Stimulated activated CD8-positive, alpha-beta memory T cell treated with anti-CD3 and anti-CD28 coated beads, Interleukin-7, amount 100 ng/mL, for 24 hours (primary cell): ENCODE measurements at places on chromosomes 5 and 9.

DNA sequence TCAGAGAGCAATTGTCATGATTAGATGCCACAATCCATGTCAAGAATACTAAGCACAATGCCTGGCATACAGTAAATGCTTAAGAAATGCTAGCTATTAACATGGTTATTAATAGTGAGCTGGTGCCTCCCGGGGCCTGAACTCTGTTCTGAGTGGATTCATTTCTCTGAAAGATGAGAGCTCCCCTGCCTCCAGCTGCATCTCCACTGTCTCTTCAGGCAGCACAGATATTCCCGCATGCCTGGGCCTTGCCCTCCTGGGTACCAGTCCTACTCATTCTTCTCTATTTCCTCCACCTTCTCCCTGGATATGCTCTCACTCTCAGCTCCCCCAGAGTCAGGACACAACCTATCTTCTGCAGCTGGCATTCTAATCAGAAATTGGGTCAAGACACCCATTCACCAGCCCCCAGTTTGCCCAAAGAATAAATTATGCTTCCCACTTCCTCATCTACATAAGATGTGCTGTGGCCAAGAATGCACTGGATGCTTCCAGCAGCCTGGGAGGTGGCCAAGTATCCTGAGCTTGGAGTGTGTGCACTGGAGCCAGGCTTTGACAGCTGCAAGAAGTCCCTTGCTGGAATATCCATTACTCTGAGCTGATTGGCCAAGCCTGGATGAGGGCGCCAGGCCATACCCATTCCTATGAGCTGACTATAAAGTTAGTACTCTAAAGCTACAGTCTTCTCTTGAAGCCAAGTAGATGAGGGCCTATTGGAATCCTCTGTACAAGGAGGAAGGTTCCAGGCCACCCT is 669.0 kb downstream of the ACTL7B start:
- no peak for DNase-seq

DNA sequence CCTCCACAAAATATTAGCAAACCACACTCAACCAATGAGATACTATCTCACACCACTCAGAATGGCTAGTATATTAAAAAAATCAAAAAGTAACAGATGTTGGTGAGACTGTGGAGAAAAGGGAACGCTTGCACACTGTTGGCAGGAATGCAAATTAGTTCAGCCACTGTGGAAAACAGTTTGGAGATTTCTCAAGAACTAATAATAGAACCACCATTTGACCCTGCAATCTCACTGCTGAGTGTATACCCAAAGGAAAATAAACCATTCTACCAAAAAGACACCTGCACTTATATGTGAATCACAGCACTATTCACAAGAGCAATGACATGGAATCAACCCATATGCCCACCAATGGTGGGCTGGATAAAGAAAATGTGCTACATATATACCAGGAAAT is 393.5 kb downstream of the PDE4D start:
- DNase-seq = no peak

DNA sequence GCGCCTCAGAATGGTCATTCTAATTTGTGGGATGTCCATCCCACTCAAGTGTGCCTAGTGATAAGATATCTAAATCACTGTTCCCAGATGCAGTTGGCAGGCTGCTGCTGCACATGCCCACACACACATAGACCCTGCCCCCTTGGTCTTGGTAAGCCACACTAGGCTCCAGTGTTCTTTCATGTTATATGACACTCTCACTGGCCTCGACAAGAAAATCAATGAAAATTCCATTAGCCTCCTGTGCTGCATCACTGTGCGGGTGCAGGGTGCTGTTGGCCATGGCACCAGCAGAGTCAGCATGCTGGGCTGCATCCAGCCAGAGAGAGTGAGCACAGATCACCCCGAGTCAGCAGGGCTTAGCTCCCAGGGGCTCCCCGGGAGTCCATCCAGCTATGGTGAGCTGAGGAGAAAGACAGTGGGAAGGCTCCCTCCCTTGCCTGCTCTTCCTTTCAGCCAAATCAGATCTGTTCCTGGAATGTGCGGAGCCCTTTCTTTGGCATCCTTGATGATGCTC is 59.9 kb downstream of the ABLIM3 start:
- DNase-seq = no peak

- DNase-seq = no peak
Measured at GRCh38 chr9:87118594-87118993, 171.3 kb upstream of the GAS1 start.

DNA sequence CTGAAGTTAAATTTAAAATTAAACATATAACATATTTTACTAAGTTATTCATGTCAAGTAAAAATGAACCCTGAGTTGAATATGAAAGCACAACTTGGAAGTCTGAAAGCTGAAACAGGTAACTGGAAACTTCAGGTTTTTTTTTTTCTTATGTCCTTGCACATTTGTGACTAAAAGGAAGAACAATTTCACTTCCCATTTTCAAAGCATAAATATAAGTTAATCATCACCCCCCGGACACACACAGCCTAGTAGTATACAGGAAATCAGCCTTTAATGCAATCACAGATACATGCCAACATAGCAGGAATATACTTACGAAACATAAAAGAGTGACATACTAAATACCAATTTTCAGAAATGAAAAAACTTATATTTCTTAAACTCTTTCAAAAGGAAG is 225.9 kb downstream of the RFX3 start:
- no peak for DNase-seq

- no peak for DNase-seq
Measured at GRCh38 chr5:100520348-100520747, 14.8 kb upstream of the FAM174A start.

DNA sequence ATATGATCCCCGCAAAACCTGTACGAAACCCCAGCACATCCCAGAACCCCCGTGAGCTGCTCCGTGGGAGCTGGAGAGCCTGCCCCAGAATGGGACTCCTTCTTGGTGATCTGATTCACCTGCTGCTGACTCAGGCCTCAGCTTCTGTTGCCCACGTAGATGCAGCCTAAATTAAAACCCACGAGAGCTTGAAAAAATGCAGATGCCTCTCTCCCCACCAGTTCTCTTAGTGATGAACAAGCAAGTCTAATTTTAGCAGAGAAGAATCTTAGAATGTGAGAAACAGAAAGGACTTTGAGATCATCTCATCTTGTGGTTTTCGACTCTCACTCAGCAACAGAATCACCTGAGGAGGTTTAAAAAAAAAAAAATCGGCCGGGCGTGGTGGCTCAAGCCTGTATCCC is 57.6 kb downstream of the TMOD1 start:
- DNase-seq = no peak

GRCh38 chr5:37886242-37886905 is 46.5 kb upstream of the GDNF start:
- no peak for DNase-seq

GRCh38 chr9:86867804-86868313 is 79.4 kb downstream of the GAS1 start:
- DNase-seq = no peak

GRCh38 chr5:146561711-146562110 is 45.7 kb upstream of the GPR151 start:
- DNase-seq = no peak

GRCh38 chr9:137030006-137030405 is 1.9 kb downstream of the FUT7 start:
- DNase-seq = no peak

- DNase-seq = no peak
Measured at GRCh38 chr5:175873088-175873454, 1.7 kb downstream of the CPLX2 start.

DNA sequence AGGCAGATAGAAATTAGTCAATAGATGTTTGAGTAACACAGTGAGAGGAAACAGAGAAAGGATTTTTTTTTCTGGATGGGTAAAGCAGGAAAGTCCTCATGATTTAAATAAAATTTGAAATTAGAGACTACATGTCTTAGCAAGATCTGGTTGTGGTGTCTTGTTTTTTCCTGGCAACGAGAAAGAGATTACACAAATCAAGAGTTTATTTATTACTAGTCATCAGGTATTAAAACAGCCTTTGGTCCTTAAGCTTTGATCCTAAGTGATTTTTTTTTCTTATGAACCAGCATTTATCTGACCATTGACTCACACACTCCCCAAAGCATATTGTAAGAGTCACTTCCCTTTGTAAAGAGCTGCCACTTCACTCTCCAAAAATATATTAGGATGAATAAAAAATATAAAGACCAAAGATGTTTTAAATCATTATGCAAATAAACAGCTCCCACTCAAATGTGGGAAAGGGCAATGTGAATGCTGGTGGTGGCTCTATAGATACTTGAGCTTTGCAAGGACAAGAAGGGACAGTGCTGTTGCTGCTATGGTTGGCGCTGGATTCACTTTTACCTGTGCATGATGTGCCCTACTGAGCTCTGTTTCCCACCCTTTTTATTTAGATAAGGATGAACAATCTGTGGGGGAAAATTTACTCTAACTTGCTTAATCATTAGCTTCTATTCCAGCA is 1726.5 kb downstream of the MAT2B start:
- no peak for DNase-seq

GRCh38 chr9:116313638-116314037 is 160.0 kb downstream of the PAPPA start:
- DNase-seq = no peak

- DNase-seq = no peak
Measured at GRCh38 chr5:176762489-176762888, 47.9 kb upstream of the UNC5A start.

DNA sequence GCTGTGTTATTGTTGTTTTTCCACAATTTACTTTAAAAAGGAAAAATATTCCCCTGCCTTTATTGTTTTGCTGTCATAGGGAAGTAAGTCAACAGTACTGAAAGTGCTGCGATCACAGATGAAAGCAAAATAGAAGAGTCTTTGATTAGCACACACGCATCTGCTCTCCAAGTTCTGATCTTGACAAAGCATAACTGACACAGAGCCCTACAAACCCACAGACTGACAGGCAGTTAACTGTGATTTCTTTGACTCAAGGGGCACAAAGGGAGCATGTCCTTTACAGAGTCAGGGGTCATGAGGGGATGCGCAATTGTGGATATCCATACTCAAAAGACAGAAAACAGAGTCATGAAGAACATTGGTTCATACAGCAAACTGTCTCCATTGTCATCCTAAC is 123.7 kb downstream of the SNCAIP start:
- no peak for DNase-seq

- DNase-seq = no peak
Measured at GRCh38 chr5:180208435-180209081, 453 bp downstream of the RASGEF1C start.

DNA sequence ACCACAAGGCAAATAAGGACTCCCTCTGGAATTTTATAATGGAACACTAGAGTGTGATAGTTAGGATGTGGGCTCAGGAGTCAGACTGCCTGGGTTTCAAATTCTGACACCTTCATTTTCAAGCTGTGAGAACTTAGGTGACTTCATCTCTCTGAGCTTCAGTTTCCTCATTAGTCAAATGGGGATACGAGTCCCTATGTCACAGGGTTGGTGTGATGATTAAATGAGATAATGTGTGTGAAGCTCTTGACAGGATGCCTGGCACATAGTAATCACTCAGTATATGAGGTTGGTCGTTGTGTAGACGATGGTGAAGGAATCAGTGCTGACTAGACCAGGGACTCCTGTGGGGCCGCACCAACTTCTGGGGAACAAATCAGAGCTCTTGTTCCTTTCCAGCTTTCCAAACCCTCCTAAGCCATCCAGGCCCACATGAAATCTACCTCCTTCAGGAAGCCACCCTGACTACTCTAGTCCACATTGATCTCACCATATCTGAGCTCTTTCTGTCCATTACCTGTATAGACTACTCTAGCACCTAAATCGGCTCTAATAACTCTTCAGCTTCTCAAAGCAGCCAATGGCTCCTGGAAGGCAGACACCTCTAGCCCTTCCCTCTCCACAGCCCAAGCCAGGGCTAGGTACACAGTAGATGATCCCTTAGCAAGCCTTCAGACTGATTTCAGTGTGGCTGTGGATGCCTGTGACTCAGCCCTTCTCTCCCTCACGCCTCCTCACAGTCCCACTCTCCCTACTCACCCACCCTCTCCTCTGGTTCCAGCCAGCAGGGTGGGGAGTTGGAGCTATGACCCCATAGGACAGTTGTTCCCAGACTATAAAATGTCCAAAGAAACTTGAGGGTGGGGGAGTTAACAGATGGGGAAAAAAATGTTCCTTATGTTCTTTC is 2.5 kb upstream of the TCF7 start:
- no peak for DNase-seq

DNA sequence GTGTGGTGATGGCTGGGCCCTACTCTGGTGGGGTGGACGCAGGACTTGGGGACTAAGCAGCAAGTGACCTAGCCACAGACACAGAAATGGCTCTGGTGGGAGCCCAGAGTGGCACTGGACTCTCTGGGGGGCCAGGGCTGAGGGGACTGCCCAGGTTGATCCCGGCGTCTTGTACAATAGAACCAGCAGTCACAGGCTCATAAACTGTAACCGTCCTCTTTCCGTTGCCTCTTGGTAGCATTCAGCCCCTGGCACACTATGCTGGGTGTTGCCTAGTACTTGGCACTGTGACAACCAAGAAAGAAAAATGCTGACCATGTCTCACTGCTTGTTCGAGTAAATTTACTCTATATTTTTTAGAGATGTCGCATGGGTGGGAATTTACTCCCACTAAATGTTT is 80.5 kb downstream of the DAB2IP start:
- DNase-seq = no peak

DNA sequence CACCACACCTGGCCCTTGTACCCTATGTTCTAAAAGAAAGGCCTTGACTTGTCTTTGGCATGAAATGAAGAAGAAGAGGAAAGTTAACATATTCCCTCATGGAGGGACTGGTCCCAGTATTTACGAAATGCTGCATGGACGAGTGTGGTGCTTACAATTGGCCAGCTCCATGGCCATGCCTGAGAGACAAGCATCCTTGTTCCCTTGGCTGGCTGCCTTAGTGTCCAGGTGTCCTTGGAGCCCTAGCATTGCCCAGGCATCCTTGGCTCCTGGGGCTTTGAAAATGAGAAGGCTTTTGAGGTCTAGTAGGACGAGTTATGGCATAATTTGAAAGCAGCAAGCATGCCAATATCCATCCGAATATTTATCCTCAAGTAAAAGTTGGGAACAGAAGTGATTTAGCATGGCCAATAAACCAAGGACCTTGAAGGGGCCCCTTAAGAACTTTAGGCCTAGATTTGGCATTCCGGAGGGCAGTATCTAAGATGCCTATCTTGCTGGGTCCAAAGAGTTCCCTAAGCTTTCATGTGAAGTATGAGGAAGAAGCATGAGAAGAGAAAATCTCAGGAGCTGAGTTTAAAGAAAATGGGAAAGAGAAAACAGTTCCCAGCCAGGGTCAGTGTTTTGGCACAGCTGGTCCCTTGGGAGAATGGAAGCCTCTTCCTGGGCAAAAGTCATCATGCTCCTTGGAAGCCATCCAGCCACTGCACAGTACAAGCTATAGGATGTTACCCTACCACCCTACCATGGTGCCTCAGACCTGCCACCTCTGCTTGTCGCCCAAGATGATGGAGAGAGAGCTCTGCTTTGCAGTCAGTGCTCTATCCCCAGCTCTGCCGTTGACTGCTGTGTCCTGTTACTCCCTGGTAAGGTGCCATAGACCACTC is 91.0 kb downstream of the AOPEP start:
- DNase-seq = no peak

- DNase-seq = no peak
Measured at GRCh38 chr9:133862585-133863256, 124.6 kb upstream of the SARDH start.

GRCh38 chr9:21854594-21854993 is 52.2 kb downstream of the MTAP start:
- no peak for DNase-seq
